ENCODE measurements at places on chromosomes 7 and 10.

GRCh38 chr7:130891254-130892094, 157.5 kb upstream of the KLF14 start:
- DNase-seq = no peak

DNA sequence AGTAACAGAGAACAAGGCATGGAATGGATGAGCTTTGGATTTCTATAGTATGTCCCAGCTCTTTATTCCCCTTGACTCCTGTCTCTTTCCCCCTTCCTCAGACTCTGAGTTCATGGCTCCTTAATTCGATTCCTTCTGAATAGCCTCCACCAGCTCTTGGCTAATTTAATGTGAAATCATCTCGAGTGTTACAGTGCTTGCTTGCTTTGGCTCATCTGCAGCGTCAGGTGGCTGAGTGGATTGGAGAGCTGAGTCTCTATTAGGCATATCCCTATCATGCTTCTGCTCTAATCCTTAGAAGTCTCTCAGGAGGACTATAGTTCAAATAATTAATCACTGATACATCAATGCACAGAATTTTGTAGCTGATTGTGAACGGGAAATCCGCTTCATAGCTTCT, 134.6 kb downstream of the LRRC4 start:
- DNase-seq = no peak

GRCh38 chr10:33295851-33296250, 38.6 kb downstream of the NRP1 start:
- no peak for DNase-seq

DNA sequence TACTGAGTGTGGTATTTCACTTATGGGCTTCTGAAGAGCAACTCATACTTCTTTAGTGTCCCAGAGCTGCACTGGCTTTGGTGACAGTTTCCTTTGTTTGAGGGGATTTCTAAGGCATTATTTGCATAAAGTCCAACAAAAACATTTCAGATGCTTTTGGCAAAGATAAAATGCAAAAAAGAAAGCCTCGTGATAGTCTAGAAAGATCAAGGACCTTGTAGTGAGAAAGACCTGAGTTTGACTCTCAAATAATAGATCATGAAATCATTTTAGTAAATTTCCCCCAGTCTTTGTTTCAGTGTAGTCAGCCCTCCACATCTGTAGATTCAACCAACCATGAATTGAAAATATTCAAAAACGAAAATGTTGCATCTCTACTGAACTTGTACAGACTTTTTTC, 107.4 kb downstream of the EEPD1 start:
- DNase-seq = no peak

DNA sequence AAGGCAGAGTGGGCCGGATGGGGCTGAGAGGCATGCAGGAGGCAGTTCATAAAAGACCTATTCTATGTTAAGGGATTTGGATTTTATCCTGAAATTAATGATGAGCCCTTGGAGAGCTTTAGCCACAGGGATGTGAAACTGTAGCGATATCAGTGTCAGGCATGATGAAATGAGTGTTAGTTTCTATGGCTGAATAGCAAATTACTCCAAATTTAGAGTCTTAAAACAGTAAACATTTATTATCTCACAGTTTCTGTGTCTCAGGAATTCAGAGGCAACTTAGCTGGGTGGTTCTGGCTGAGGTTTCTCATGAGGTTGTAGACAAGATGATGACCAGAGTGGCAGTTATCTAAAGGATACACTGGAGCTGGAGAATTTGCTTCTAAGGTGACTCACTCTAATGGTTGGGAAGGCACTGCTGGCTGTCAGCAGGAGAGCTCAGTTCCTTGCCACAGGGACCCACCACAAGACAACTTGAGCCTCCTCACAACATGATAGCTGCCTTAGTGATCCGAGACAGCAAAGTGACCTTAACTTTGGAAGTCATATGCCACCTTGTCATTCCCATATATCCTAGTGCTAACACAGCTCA, 36.7 kb upstream of the SFTPD start:
- DNase-seq = no peak

GRCh38 chr7:127628445-127628844, 10.5 kb upstream of the PAX4 start:
- peak; percentile 38 for DNase-seq

DNA sequence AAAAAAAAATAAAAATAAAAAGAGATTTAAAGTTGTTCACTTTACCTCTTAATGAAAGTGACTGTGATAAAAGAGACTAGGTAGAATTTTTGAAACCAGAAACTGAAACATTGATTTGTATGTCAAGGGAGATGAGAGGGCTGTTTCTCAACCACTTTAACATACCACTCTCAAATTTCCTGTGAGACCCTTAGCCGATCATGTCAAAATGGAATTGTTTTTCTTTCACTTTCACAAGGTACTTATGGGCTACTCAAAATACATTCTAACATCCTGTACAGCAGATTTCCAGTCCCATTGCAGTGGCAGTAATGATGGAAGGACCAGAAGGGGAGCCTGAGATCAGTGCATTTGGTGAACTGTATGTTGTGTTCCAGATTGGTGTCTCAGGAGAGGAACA, 261.2 kb downstream of the PPP1R3A start:
- DNase-seq = no peak

DNA sequence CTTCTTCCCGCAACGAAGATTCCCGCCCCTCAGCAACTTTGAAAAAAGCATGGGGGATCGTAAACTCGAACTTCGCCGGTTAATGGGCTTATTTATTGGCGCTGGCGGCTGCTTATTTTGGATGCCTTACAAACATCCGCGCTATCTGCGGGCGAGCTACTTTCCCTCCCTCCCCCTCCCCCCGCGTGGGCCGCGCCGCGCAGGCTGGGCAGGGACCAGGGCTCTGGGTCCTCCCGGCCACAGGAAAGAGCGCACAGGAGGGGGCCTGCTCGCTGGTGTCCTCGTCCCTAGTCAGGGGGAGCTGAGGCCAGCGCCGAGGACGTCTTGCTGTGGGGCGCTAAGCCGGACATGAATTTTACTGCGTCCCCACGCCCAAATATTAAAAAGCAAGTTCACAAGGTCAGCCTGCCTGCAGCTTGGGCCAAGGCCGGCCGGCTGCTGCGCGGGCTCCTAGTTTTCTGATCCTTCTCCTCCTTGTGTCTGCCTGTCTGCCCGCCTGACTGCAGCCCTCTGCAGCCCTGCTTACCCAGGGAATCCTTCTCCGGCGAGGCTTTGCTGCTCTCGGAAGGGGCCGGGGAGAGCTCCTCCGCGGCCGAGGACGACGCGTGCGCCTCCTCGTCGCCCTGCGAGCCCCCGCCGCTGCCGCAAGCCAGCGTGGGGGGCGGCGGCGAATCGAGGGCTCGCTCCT, 1.2 kb downstream of the HOXA10 start:
- no peak for DNase-seq

- no peak for DNase-seq
Measured at GRCh38 chr10:84265418-84265817, 20.6 kb downstream of the RGR start.

- no peak for DNase-seq
Measured at GRCh38 chr10:23693501-23693901, 254.6 kb downstream of the OTUD1 start.

DNA sequence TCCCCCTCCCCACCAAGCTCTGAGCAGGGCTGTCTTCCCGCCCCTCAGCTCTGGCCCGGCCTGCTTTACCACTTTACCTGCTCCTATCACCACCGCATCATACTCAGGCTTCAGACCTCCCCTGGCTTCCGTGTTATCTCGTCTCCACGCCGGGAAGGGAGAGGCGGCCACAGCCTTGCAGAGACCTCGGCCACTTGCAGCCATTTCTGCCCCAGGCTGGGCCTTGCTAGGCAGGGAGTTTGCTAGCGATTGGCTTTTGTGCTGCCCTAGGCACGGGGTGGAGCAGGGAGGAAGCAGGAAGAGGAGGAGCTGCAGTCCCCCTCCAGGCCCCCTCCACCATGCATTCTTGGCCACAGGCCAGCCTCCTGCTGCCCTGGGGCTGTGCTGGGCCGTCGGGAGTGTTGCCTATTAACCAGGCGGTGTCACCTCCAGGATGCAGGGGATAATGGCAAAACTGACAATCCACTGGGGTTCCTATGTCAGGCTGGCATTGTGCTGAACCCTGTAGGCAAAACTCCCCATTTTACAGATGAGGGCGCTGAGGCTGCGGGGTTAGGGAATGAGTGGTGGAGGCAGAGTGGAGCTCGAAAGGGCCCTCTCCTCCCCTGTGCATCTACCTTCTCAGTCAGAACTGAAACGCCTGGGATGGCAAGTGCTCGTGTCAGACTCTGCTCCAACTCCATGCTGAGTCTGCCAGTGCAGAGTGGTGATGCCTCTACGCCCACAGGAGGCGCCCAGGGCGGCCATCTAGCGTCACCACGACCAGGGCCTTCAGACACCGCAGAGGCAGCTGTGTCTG, at the start of gene PYROXD2:
PYROXD2 (minus strand) TSS at position 251 of the 799 bp plus-strand sequence; CDS start at position 204, 47 bp downstream.
- DNase-seq = peak; percentile 63

GRCh38 chr10:110160081-110160480, 47.3 kb upstream of the MXI1 start:
- DNase-seq = no peak
